ENCODE measurements at places on chromosomes 3 and 15.
A peak's percentile ranks its signal among the peaks of the same experiment; 100 is the strongest.

GRCh38 chr3:173865900-173866498, 468.5 kb downstream of the NLGN1 start:
- DNase-seq: no peak

- DNase-seq: no peak
These were observed 490.0 kb upstream of the TBL1XR1 start for GRCh38 chr3:177687291-177687690.

GRCh38 chr3:113287803-113288648, 76.7 kb downstream of the BOC start:
- DNase-seq: peak; percentile 67

DNA sequence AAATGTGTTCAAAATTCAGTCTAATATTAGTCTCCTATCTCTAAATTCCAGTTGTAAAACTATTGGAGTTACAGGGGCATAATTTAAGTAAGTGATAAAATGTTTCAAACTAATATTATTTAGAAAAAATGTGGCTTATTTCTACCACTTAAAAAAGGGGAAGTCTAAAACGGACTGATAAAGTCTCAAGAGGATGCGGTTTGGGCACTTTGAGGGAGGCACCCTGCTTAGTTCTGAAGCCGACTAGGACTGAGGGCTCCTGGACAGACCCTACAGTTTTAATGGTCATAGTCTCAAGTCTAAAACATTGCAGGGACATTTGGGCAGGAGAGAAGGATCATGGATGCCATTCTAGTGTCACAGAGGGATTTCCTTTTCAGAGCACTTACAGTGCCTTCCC, 566.3 kb downstream of the NR2F2 start:
- no peak for DNase-seq

- DNase-seq: peak; percentile 29
These were observed 36.9 kb downstream of the DNASE1L3 start for GRCh38 chr3:58173669-58174398.

GRCh38 chr3:193906849-193907410, 229.0 kb upstream of the HES1 start:
- no peak for DNase-seq

- no peak for DNase-seq
These were observed 746.4 kb upstream of the NR2F2 start for GRCh38 chr15:95584088-95584487.

All from fibroblast of skin of right quadriceps (primary cell).